ENCODE measurements at places on chromosomes 6 and 20.

DNA sequence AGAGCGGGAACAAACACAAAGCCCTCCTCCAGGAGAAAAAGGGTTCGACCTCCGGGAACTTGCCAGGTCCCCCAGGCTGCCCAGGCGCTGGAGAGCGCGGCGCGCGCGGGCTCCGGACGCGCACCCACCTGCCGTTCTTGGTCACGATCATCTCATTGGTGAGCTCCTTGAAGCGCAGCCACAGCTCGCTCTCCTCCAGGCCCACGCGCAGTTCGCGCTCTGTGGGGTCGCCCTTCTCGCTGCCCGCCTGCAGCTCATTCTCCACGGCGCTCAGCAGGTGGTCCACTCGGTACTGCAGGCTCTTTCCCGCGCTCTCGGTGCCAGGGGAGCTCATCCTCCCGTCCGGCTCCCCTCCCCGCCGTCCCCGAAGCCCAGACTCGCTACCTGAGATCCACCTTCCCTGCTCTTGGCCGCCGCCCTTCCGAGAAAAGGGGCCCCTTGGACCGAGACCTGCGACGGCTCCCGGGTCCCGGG lies 356 bp downstream of the TBXT start:
- no peak for DNase-seq

GRCh38 chr6:138772596-138773176 lies 883 bp upstream of the CCDC28A start:
- DNase-seq: no peak

DNA sequence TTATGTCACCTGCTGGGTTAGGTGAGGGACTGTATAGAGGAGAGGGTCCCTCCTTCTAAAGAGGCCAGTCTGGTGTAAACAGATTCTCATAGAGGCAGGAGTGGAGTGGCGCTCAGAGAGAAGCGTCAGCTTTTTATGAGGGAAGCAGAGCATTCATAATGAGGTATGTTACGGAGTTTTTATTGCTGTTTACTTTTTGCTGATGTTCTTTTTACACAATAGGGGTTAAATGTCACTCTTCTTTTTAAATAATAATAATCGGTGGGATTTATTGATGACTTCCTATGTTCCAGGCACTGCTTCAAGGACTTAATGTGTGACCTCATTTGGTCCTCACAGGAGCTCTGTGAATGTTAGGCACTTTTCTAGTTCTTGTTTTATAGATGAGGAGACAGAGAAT lies 79.9 kb downstream of the L3MBTL3 start:
- DNase-seq: no peak

GRCh38 chr6:163200289-163200688 lies 214.2 kb upstream of the QKI start:
- DNase-seq: no peak

DNA sequence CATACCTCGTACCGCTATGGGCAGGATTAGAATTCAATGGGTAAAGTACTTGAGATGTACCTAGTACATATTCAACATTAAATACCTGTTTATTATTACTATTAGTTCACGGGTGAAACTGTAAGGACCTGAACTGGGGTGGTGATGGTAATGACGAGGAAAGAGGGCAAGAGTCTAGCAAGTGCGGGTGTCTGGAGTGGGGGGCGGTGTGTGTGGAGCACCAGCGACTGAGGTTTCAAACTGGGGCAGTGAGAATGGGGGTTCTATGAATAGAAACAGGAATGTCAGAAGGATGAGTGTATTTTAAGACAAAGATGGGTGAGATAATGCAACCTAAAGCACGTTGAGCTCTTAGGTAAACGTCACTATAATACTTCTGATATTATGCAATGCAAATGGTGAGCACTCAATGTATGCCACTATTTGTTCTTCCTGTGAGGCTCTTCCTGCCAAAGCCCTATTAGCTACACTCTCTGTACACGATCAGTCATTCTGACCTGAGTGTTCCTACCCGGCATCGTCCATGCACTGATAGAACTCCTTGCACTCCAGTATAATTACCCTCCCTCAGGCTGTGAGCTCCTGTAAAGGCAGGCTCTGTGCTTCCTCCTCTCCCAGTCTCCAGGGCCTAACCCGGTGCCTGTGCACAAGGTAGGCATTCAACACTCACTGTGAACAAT lies 55.0 kb downstream of the ALDH5A1 start:
- DNase-seq: no peak

- DNase-seq: no peak
These were observed 106.3 kb downstream of the PERP start for GRCh38 chr6:138000941-138001340.

DNA sequence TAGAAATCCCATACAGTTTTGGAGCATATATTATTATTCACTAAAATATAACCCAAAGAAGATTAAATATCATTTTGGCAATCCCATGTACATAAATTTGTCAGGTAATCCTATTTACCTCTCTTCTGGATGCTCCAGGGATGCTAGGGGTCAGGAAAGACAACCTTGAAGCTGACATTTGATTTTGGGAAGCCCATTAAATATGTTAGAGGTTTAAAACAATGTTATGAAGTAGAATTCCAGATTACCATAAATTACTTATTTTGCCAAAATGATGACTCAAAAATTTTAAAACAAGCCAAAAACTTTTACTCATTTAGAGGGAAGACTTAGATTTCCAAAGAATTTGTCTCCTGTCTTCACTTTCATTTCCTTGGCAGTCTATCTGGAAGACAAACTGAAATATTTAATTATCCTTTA lies 9.2 kb upstream of the IL22RA2 start:
- DNase-seq: no peak

DNA sequence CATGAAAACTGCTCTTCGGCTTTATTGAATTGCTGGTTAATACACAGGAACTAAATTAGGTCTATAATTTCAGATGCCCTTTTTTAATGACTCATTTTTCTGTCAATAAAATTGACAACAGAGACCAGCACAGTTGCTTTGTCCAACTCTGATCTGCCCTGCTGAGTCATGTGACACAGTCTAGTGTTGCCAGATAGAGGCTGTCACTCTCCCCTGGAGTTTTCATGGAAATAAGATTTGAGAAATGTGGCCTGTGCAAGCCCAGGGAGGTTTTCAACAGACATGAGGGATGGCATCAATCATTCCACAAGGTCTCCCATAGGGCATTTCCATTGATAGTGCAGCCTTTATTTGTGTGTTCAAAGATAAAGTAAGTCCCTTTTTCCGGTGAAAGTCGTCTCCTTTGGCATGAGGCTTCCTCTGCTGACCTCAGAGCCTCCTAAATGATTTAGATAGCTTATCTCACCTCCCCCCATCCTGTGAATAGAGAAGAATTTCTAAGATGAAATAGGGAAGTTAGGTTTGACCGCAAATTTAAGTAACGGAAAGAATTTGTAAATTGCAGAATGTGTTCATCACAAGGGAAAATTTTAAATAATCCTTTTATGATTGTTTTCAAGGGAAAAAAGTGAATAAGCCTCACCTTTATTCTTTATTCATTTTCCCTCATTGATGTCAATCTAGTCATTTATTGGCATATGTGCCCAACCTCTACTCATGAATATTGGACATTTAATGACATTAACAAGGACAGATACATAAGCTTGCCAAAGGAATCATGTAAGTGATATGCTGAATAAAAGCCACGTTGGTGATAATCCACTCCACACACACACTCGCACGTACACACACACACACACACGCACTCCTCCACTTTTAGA lies 277.7 kb downstream of the ADGB start:
- no peak for DNase-seq

- no peak for DNase-seq
These were observed 60.0 kb downstream of the TOX2 start for GRCh38 chr20:43974695-43975094.

DNA sequence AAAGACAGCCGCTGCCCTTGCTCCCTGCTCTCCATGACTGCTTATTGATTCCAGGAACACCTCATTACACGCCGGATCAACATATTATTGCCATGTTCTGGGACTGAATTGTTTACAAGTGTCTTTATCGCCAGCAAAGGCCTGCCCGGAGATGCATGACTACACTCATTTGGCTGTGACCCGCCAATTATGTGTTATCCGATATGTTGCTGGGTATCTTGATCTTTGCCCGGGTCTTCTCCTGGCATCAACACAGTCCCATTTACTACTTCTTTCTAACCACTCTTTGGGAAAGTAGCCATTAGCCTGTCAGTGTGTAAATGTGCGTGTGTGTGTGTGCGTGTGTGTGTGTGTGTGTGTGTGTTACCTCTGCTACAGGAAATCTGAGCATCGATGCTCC lies 15.4 kb downstream of the LINC00237 start:
- DNase-seq: no peak

DNA sequence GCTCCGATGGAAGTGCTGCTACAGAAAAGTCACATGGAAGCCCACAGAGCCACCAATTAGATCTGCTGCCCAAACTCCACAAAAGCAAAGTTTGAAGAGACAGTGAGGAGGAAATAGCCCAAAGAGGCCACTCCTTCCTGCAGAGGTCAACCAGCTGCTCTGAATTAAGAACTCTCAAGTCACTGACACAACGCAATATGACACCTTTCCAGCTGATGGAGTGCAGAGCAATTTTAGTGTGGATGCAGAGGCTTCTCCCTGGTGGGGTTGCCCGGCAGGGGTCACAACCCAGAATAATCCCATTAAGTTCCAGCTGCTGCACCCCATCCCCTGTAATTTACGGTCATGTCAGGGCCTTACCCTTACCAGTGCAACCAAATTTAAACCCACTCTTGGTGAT lies 361.9 kb upstream of the JARID2 start:
- DNase-seq: no peak

GRCh38 chr6:112595841-112596240 lies 248.7 kb downstream of the RFPL4B start:
- no peak for DNase-seq

GRCh38 chr20:41475503-41475902 lies 108.9 kb upstream of the EMILIN3 start:
- DNase-seq: no peak

- DNase-seq: no peak
These were observed 341.7 kb downstream of the CDH26 start for GRCh38 chr20:60299951-60300350.

- no peak for DNase-seq
These were observed at the start of gene ARMC12 for GRCh38 chr6:35736982-35737412. TSS of gene ARMC12 (plus strand) at chr6:35737032. CDS start at chr6:35737109, 77 bp downstream.

GRCh38 chr6:73690056-73690455 lies 5.9 kb upstream of the CD109 start:
- DNase-seq: no peak

- no peak for DNase-seq
These were observed 32.1 kb upstream of the CENPW start for GRCh38 chr6:126307849-126308248.

DNA sequence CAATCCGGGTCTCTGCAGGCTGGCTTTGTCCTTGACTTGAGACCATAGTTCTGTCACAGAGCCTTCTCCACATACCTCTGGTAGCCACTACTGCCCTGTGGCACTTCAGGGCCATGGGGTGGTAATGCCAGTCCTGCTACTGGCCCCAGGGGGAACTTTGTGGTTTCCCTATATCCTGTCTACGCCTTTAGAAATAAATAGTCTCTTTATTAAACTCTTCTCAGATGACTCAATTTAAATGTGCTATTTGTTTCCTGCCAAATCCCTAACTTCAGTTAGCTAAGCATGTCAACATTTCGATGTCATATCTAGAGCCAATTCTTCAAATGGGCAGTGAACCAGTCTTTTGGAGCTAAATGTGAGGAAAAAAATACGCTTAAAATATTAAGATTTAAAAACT lies 60.1 kb downstream of the SEL1L2 start:
- DNase-seq: no peak

DNA sequence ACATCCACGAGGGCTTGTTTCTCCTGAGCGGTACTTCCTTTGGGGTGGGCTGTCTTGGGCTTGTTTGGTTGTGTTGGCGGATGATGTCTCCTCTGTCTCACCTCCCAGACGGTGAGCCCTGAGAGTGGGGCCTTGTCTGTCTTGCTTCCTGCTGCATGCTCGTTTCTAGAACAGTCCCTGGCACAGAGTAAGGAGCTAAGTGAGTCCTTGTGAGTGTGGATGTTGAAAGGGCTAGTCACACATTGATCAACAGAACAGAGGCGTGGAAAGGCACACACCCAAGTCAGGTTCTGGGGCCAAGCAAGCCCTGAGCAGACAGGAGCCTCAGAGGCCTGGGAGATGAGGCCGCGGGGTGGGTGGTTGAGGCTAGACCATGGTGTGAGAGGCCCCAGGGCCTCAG lies 111.0 kb downstream of the BMP7 start:
- no peak for DNase-seq

GRCh38 chr6:27693766-27694546 lies 218.2 kb downstream of the OR2B2 start:
- DNase-seq: peak; percentile 37

- no peak for DNase-seq
These were observed 153.6 kb downstream of the NFATC2 start for GRCh38 chr20:51388756-51389542.

GRCh38 chr6:108353853-108354252 lies 59.0 kb downstream of the AFG1L start:
- DNase-seq: no peak

DNA sequence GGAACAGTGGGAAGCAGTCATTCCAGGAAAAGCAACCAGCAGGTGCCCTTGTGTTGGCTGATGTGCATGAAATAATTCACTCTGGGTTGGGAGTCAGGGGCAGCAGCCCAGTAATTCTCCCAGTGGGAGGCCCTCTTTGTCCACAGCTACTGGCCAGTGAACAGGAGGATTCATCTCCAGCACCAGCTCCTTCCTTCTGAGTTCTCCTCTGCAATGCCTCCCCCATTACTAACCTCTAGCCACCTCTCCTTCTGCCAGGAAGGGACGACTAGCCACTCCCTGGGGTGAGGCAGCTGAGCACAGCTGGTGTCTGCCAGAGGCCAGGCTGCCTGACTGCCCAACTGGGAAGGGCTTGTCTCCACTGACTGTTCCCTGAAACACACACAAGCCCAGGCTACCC lies 12.5 kb upstream of the R3HDML start:
- no peak for DNase-seq

- no peak for DNase-seq
These were observed 316.6 kb downstream of the THBS2 start for GRCh38 chr6:168937054-168937453.

GRCh38 chr6:11098004-11098403 lies 4.4 kb downstream of the SMIM13 start:
- no peak for DNase-seq

DNA sequence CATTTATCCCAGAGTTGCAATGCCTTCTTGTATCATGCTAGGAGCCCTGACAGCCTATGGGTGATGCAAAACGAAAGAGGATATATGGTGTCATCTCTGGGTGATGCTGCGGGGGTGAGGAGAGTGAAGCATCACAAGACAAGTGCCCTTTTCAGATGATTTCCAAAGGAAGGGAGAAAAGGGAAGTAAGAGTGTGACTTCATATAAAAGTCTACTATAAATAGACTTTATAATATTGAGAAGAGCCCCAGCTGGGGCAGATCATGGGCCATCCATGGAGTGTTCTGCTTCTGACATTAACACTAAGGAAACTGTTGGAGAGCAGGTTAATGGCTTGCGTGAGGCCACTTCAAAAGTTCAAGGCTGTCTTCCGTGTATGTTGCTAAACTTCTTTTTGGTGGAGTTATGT lies 4.4 kb downstream of the CD83 start:
- no peak for DNase-seq
